ENCODE measurements at places on chromosomes 6 and 20.

GRCh38 chr6:167396659-167397490, 72.0 kb downstream of the TTLL2 start:
- DNase-seq: no peak

- no peak for DNase-seq
Measured at GRCh38 chr6:168134560-168135201, 55.7 kb upstream of the FRMD1 start.

DNA sequence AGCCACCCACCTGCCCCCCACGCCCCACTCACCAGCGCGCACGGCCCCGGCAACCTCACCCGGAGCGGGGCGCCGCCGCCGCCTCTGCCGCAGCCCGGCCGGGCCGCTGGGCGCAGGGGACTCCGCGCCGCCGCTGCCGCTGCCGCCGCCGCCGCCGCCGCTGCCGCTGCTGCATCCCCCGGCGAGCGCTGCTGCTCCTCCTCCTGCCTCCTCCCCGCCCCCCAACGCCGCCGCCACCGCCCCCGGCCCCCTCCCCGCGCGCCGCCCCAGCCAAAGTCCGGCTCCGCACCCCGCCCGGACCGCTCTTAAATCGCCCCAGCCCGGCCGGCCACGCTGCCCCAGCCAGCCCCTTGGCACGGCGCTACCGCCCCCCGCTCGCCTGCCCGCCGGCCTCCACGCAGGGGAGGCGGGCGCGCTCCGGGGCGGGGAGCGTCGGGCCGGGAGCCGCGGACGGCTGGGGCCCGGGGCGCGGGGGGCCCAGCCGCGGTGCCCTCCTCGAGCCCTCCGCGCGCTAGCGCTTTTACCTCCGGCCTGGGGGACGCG, at the start of gene SULF2:
Gene SULF2 (minus strand): TSS at position 171 of the 543 bp plus-strand sequence. CDS start 28,118 bp downstream, outside the sequence.
- DNase-seq: no peak

DNA sequence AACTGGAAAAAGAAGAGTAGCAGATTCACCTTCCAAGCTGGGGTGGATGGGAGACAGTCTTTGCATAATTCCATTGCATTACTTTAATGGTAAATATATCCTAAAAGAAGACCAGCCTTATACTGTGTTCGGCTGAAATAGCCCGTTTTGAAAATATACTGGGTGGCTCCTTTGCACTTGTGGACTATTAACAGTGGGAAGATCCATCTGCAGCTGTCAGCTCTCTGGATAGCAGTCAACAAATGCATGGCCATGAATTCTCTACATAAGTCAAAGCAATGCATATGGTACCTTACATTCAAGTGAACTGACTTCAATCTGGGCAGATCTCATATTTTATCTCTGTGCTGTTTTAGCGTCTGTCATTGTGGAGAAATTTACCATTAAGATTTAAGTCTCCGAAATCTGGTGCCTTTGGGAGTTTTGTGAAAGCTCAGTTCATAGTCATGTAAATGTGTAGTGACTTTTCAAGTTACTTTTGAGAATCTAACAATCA, 400.6 kb upstream of the RNF217 start:
- DNase-seq: no peak

DNA sequence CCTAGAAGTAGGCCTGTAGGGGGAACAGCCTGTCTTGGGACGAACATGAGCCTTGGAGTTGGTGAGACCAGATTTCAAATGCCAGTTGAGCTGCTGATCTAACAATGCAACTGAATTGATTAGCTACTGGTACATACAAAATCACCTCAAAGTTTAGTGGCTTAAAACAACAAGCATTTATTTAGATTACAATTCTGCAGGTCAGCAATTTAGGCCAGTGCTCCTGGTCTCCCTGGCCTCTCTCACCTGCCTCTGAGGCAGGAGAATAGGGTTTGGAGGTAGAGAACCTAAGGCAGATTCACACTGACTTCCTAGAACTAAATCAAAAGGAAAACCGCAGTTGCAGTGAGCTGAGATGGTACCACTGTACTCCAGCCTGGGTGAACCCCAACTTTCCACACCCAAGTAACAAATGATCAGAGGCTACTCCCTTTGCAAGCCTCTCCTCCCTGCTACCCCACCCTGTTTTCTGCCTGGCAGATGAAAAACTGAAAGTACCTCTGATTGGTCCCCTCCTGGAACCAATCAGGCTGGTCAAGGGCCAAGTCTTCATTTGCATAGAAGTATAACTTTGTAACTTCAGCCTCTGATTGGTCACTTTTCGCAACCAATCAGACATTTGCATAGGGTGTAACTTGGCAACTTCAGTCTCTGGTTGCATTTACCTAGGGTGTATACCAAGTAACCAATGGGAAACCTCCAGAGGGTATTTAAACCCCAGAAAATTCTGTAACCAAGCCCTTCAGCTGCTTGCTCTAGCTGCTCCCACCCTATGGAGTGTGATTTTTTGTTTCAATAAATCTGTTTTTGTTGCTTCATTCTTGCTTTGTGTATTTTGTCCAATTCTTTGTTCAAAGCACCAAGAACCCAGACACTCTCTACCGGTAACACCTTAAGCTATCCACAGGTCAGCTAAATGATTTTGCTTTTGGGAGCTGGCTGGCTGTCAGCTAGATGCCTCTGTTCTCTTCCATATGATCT, 8.1 kb upstream of the UBR2 start:
- no peak for DNase-seq

GRCh38 chr6:137493218-137494038, 766 bp downstream of the OLIG3 start:
- DNase-seq: peak; percentile 19

GRCh38 chr6:53199156-53199555, 50.5 kb upstream of the GCM1 start:
- DNase-seq: no peak

DNA sequence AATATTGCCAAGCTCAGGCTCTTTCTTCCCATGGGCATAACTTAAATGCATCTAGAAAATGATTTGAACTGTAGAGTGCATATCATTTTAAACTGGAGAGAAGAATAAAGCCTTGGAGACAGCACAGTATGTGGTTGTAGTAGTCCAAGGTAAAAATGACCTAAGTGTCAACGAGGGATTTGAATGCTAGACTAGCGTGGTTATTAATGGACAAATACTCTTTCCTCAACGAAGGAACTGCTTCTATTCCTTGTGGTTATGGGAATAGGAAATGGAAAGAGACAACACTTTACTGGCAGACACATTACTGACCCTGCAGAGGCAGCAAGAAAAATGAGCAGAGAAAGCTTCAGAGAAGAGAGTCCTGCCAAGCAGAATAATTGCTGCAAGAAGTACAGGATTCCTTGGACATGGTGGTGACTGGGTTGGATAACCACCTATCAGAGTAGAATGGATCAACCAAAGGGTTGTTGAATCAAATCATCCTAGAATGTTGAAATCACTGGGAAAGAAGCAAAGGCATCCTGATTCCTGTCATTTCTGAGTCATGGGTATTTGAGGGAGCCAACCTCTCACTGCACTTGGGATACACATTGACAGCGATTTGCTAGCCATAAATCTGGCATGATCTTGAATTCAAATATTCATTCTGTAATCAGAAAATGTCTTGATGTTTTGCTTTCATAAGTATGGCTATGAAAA, 258.1 kb upstream of the EPHA7 start:
- DNase-seq: no peak

- no peak for DNase-seq
Measured at GRCh38 chr20:38181207-38181801, 16.2 kb upstream of the TGM2 start.

- no peak for DNase-seq
Measured at GRCh38 chr20:53174454-53174853, 202.3 kb downstream of the TSHZ2 start.

DNA sequence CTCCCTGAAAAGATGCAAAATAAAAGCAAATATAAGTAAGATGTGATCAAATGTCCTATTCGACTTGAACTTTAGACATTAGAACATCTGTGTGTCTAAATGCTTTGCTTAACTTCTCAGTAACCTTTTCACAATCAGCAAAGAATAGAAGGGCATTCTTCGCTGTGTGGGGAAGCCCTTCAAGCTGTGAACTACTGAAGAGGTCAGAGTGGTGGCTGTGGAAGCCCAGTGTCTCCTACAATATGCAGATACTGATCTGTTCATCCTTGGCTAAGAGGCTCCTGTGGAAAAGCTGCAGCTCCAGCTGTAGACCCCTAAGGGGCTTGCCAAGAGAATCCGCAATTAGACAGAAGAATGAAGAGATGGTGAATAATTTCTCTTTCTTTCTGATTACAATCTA, 400.3 kb upstream of the SASH1 start:
- DNase-seq: no peak

DNA sequence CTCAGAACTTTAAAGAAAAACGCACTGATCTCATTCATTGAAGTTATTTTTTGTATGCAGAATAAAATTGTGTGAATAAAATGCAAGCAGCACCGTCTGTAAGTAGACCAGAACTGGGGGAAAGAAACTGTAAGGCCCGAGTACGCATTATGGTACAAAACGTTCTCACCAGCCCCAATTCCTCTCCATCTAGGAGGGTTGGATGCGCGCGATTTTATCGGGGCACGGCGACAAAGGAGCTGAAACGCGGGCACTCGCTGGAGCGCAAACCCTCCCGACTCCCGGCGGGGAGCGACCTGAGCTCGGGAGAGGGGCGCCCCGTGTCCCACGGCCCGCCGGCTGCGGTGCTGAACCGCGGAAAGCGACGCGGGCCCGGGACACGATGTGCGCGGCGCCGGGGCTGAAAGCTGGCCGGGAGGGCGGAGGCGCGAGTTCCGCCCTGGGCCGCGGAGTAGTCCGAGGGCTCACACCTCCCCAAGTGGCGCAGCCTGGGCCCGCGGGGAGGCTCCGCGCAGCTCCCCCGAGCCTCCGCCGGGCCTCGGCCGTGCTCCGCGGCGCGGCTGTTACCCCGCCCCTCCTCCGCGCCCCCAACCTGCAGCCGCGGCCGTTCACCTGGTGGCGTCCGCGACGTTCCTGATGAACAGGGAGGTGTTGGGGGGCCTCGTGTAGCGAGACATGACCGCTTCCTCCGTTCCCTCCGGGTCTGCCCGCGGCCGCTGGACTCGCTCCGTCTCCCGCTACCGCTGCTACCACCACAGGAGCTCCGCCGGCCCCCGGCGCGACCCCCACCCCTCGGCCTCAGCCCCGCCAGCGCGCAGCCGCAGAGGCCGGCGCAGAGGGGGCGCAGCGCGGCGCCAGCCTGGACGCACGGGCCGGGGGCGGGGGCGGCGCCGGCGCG, at the start of gene SRSF12:
Gene SRSF12 (minus strand): TSS at position 861 of the 898 bp plus-strand sequence. CDS start 184 bp downstream, at position 677.
- peak; percentile 43 for DNase-seq

- no peak for DNase-seq
Measured at GRCh38 chr6:150098155-150098554, 29.2 kb upstream of the ULBP3 start.

DNA sequence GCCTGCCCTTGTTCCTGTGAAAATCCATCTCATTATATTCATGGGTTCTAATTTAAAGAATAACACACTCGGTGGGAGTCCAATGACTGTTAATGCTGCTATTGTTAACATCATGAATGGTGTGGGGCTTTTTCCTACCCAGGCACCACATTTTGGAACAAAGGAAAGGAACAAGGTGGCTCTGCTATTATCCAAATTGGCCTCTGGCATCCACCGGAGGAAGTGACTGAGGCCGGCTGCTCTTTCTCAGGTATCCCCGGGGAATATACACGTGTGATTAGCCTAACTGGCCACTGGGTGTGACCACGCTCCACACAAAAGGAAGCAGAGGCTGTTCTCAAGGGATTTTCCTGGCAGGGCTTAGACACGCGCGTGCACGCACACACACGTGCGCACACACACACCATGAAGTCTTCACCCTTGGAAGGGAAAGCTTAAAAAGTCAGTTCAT, 601.2 kb upstream of the ARID1B start:
- no peak for DNase-seq

- DNase-seq: no peak
Measured at GRCh38 chr6:24554474-24554873, 59.7 kb downstream of the ALDH5A1 start.

- no peak for DNase-seq
Measured at GRCh38 chr6:50998905-50999304, 180.2 kb downstream of the TFAP2B start.

GRCh38 chr6:20696676-20697075, 162.4 kb downstream of the CDKAL1 start:
- DNase-seq: no peak

Measured in stimulated activated CD4-positive, alpha-beta T cell treated with anti-CD3 and anti-CD28 coated beads, Interleukin-4, amount 100 ng/mL, for 1 hour (primary cell).